ENCODE measurements at places on chromosomes 2 and 18. TPM values are rescaled to one million over a fixed set of nuclear protein-coding genes. Genes with fewer than 3 reads are reported as not detected.

PXDN gene
- 109 TPM for total RNA-seq

FAM161A gene
- total RNA-seq = 6.4 TPM

FBXO36 gene
- 4.5 TPM for total RNA-seq

SUMO1 gene
- 80.5 TPM for total RNA-seq

ZNF385B gene
- total RNA-seq = 0.89 TPM

NCKAP5 gene
- total RNA-seq = 33.3 TPM

CDKL4 gene
- 2.3 TPM for total RNA-seq

SLC9A4 gene
- total RNA-seq = 1.3 TPM

PLGLB2 gene
- 2.2 TPM for total RNA-seq

CCDC74B gene
- total RNA-seq = 3.1 TPM

CABYR gene
- total RNA-seq = 2.9 TPM

ANKRD23 gene
- total RNA-seq = 7.2 TPM

ELOA2 gene
- total RNA-seq = not detected

YWHAQ gene
- 172 TPM for total RNA-seq

COL4A4 gene
- 0.30 TPM for total RNA-seq

ITGAV gene
- total RNA-seq = 106 TPM

STPG4 gene
- total RNA-seq = not detected

SERPINB7 gene
- total RNA-seq = 14.6 TPM

DSG4 gene
- 12.5 TPM for total RNA-seq

TPO gene
- total RNA-seq = 0.49 TPM

MGAT4A gene
- 8.5 TPM for total RNA-seq

DSC3 gene
- total RNA-seq = 226 TPM

MYO7B gene
- 0.49 TPM for total RNA-seq

RNF152 gene
- 60.2 TPM for total RNA-seq

CREG2 gene
- 0.20 TPM for total RNA-seq

RFX8 gene
- 1.2 TPM for total RNA-seq

MPPE1 gene
- 22.7 TPM for total RNA-seq

NFATC1 gene
- 18.7 TPM for total RNA-seq

TMEM178A gene
- total RNA-seq = 3.2 TPM

SMIM21 gene
- not detected for total RNA-seq

CACNB4 gene
- 16.3 TPM for total RNA-seq

FAM210A gene
- 18.1 TPM for total RNA-seq

NYAP2 gene
- total RNA-seq = 0.30 TPM

CROCC2 gene
- total RNA-seq = 0.30 TPM

KCNF1 gene
- total RNA-seq = 0.10 TPM

MC5R gene
- not detected for total RNA-seq

WDCP gene
- 7.1 TPM for total RNA-seq
